ENCODE measurements at places on chromosomes 11 and 22.

DNA sequence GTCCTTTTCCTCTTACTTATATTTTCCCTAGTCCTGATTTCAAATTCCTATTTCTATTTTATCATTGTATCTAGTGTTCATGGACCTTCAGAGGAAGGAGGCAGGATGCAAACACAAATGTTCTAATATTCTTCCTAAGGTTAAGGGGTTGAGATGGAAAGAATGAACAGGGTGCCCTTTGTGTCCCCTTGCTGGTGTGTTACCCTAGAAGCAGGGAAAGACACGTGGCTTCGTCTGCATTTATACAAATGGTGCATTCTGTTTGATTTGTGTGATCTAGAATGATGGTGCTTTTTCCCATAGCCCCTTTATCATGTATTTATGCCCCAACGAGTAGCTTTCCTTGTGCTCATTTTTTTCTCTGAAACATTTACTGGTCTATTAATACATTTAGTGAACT lies 76.2 kb downstream of the PLEKHA7 start:
- no peak for DNase-seq

DNA sequence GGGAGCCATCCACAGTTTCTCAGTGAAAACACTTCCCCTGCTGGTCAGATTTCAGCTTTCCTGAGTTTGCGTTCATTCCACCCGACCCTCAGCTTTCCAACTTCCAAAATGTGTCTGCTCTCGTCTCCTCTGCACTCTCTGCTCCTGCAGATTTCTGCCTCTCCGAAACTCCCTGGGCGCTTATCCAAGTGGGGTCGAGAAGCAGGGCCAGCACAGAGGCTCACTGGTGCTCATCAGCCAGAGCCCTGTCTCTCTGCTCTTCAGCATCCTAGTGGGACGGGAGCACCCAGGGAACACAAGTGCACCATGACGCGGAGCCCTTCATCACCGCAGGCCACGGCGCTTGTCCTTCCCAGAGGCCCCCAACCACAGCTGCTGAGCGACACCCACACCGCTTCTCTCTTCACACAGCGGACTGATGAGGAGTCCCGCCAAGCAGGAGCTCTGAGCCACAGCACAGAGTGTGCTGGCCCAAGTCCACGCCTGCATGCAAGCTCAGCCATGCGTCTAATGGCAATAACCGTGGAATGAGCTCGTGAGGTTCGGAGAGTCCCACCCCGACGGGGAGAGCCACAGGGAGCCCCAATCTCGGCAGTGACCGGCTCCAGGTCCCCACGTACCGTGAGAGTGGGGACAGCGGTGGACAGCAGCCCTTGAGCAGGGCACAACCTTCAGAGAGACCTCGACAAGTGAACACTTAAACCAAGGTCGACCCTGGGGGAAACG lies 27.9 kb upstream of the MOB2 start:
- DNase-seq = no peak

- DNase-seq = peak; percentile 36
Observed at GRCh38 chr11:40722179-40722795, 737.2 kb downstream of the LRRC4C start.

DNA sequence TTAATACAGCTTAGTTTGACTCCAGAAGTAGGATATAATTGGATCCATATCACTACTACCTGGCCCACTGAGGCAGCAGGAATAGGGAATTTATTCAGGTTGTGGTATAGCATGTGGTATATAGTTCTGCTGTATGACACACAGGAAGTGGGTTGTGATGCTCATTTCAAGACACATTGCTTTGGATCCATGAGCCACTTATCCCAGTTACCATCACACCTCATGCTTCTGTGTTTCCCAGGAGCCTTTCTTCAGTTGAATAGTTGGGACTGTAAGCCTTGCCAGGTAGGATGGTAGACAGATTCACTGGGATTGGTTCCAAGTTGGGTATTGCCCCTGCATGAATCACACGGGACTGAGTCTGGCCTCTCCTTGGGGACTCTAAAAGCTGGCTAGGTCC lies 9.9 kb upstream of the SLC37A2 start:
- DNase-seq = no peak

- DNase-seq = no peak
Observed at GRCh38 chr22:33726294-33726734, 194.0 kb downstream of the LARGE1 start.

- no peak for DNase-seq
Observed at GRCh38 chr11:79294845-79295731, 145.7 kb downstream of the TENM4 start.

- no peak for DNase-seq
Observed at GRCh38 chr22:18085188-18085587, 7.4 kb downstream of the PEX26 start.

DNA sequence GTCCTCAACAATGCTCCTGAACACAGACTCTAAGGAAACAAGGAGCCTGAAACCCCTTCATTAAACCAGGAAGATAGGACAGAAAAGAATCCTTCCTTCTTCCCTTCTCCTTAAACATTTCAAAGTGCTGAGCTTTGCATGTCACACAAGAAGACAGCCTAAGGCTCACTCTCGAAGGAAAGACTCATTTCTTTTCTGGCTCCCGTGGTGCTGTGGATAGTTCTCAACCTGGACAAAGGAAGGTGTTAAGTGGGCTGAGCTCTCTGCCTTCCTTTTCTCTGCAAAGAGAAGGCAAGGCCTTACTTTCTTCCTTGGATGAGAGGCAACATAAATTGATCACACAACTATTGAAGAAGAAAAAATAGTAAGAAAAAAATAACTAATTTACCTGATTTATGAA lies 452.4 kb upstream of the DDI1 start:
- no peak for DNase-seq

Data from NAMALWA (cell line).